ENCODE measurements at places on chromosomes 7 and 10.

DNA sequence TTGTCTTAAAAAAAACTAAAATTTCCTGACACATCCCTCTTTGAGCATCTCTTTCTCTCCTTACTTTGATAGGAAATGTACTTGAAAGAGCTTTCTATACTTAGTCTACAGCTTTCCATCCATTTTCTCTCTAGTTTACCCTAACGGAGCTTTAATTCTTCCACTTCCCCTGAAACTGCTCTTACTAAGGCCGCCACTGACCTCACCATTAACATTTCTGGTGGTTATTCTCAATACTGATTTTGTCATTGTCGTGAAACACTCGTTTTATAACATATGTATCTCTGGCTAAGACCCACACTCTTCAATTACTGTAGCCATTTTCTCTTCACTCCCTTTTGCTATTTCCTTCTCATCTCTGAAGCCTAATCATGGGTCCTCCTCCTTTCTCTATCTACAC lies 262.0 kb upstream of the FERD3L start:
- no peak for DNase-seq

DNA sequence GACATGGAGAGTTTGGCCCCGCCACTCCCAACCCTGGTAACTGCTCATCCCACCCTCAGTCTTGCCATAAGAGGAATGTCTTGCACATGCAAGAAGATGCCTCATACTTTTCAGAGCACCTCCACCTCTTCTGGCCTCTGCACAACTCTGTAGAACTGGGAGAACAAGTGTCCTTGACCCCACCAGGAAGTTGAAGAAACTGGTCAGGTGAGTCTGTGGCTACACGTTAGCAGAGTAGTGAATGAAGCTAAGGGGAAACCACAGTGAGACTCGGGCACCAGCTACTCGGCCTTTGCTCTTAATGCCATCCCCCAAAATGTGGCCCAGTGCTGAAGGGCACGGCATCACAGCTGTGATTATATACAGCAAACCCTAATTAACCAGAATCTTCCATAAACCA lies 110.1 kb downstream of the ARID5B start:
- DNase-seq, result no peak

GRCh38 chr10:60463746-60464145 lies 74.1 kb upstream of the ANK3 start:
- no peak for DNase-seq

- DNase-seq, result no peak
Observed at GRCh38 chr7:29806208-29806994, at the start of gene WIPF3. TSS of gene WIPF3 (plus strand) at chr7:29806508. CDS start at chr7:29834725, 28,217 bp downstream.

- DNase-seq, result no peak
Observed at GRCh38 chr7:158052381-158053060, 535.1 kb downstream of the PTPRN2 start.

- DNase-seq, result no peak
Observed at GRCh38 chr10:111072232-111072631, 4.6 kb upstream of the ADRA2A start.

Measured in SHP77 (cell line).